EH (cell line): ENCODE measurements at places on chromosomes 7 and 10.

- DNase-seq, result peak; percentile 21
Observed at GRCh38 chr10:97718659-97719142, 5.2 kb downstream of the MARVELD1 start.

DNA sequence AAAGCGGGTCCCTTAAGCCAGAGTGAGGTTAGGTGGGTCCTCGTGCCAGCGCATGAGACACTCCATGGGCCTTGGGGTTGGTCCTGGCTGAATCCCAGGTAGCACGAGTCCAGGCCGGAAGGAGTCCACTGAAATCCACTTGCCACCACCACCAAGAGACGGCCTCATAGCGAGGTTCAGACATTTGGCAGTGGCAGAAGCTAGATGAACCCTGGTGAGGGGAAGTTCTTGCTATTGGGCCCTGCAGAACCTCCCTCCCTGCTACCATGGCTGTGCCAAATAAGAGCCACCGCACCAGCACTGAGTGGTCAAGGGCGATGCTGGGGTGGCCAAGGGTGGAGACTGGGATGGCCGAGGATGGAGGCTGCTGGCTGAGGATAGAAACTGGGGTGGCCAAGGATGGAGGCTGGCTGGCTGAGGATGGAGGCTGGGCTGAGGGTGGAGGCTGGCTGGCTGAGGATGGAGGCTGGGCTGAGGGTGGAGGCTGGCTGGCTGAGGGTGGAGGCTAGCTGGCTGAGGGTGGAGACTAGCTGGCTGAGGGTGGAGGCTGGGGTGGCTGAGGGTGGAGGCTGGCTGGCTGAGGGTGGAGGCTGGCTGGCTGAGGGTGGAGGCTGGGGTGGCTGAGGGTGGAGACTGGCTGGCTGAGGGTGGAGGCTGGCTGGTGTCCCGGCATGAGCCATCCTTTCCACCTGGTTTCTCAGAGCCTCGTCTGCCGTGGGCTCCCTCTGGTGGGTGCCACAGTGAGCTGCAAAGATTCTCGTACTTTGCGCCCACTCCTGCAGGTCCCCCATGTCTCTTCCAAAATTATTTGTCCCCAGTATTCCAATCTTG is 88.2 kb downstream of the ELFN1 start:
- DNase-seq, result peak; percentile 47

DNA sequence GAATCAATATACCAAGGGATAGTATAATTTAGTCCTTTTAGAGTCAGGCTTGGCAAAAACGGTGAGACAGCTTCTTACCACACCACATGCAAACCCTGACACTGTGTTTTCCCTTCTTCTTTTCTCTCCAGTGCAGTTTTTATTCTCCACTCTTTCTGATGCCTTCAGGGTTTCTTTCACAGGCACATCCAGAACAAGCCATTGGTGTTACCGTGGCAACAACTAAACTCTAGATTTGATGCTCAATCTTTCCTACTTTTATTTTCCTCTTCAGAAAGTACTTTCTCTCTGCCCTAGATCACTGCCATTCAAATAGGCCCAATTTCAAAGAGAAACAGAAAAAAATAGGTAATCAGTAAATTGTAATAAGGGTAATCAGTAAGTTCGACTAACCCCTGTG is 469.8 kb upstream of the POT1 start:
- no peak for DNase-seq

DNA sequence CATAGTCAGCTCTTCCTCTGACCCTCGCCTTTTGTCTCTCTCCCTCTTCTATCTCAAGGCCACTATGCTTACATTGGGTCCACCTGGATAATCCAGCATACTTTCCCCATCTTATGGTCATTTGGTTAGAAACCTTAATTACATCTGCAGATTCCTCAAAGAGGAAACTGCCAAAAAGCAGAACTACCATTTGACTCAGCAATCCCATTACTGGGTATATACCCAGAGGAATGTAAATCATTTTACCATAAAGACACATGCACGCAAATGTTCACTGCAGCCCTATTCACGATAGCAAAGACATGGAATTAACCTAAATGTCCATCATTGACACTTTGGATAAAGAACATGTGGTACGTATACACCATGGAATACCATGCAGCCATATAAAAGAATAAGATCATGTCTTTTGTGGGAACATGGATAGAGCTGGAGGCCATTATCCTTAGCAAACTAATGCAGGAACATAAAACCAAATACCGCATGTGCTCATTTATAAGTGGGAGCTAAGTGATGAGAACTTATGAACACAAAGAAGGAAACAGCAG is 114.8 kb upstream of the NPY start:
- DNase-seq, result no peak

- DNase-seq, result no peak
Observed at GRCh38 chr10:61778137-61778536, 115.4 kb downstream of the CABCOCO1 start.
